HuH-7 (cell line): ENCODE measurements at places on chromosomes 11 and 22.

- no peak for DNase-seq
Observed at GRCh38 chr11:32855601-32856000, 25.9 kb downstream of the PRRG4 start.

GRCh38 chr11:68835328-68835727 is 6.4 kb downstream of the CPT1A start:
- DNase-seq: no peak

- no peak for DNase-seq
Observed at GRCh38 chr11:122123263-122123929, 7.4 kb upstream of the BLID start.

- no peak for DNase-seq
Observed at GRCh38 chr11:115179636-115180035, 324.6 kb downstream of the CADM1 start.

DNA sequence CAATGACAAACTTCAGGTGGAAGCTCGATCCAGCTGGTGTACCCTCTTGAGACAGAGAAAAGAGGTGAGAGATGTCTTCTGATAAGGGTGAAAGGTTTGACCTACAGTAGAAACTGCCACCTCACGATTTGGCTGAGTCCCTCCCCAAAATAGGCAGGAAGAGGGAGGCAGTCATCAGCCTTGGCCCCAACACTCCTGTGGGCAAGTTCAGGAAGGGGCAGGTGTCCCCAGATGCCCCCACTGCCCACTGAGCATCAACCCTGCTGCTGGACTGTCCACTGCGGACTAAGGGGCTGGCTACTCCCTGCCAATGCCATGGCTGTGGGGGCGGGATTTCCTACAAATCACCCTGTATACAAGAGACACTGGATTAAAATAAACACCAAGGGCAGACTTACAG is 441.4 kb downstream of the BUD13 start:
- DNase-seq: no peak

DNA sequence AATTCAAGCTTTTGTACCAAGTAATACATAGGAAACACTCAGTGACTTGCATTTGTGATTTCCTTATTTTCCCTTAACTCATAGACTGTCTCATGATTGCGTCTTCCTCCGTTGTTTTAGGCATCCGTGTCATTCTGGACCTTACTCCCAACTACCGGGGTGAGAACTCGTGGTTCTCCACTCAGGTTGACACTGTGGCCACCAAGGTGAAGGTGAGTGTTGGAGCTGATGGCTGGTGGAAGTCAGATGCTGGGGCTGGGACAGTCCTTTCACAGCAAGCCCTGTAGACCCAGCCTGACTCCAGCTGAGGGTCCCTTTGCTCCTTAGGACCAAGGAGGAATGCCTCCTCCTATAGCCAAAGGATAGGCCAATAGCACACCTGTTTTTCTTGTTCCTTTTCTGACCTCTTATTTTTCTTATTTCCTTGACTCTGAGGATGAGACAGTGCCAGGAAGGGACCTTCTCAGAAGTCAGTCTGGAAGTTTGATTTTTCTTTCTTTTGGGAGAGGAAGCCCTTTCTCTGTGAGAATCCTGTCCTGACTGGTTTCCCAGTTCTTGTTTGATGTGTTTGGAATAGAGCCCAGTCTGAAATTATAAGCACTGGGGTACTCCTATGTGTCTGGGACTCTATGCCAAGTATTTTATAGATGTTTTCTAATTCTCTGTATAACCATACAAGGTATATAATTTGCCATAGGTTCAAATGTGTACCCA is 2.2 kb downstream of the SLC3A2 start:
- DNase-seq: no peak

DNA sequence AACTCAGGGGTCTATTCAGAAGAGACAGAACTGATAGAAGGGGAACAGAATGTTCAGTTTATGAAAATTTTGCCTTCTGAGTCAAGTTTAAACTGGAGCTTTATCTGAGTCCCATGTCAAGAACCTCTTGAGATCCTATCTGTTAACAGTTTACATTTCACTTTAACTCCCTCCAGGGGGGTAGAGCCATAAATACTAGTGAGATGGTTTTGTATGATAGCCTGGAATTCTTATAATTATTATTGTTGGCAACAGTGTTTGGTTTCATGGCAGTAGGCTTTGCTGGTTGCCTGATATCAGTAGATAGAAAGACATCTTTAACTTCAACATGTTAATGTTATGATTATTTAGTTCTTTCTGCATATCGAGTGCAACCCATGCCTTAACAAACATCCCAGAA is 498.5 kb downstream of the INSC start:
- DNase-seq: no peak
